ENCODE measurements at places on chromosomes 13 and 19.

DNA sequence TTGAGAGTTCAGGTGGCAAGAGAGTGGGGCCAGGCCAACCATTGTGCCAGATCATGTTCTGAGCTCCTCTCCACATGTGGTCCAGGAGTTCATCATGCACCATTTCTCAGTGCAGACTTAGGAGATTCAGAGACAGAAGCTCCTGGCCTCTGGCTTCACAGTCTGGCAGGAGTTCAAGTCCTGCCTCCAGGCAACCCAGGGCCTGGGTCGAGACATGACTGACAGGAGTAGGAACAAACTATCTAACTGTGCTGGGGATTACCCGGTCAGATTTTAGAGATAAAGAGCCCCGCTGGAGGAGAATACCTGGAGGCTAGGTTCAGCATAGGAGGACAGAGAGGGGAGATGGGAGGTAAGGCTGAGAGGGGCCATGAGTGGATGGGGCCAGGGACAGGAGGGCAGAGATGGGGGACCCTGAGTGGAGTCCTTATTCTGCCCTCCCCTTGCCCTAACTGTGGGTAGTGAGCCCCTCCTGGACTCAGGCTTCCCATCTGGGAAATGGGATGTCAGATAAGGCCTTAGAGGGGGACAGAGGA is 906 bp upstream of the CYP4F11 start:
- no peak for DNase-seq

DNA sequence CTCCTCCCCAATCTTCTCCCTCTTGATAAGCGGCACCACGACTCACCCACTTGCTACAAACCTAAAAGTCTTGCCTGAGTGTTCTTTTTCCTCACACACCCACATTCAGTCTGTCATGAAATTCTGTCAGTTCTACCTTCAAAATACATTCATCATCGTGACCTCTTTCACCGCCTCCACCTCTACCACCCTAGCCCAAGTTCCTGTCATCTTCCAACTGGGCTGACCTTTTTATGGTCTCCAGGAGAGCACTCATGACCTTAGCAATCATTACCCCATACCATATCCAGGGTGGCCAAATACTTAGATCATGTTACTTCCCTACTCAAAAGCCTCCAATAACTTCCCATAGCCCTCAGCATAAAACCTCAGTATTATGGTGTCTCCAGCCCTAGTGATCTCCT is 110.4 kb upstream of the TSC22D1 start:
- no peak for DNase-seq

DNA sequence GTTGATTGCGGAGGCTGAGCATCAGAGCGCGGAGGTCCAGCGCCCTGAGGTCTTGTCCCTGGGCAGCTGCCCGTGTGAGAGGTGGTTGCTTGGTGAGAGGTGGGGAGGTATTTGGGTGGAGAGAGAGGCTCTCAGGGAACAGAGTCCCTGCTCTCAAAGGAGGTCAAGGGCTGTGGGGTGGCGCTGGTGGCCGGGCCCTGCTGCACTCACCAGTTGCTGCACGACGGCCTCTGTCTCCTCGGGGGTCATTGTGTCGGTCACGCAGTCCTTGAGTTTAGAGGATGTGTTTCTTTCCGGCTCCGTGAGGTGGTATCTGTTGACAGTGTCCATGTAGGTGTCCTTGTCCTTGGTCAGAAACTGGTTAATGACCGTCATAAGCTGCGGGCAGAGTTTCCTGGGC is 95.5 kb downstream of the WTIP start:
- no peak for DNase-seq

DNA sequence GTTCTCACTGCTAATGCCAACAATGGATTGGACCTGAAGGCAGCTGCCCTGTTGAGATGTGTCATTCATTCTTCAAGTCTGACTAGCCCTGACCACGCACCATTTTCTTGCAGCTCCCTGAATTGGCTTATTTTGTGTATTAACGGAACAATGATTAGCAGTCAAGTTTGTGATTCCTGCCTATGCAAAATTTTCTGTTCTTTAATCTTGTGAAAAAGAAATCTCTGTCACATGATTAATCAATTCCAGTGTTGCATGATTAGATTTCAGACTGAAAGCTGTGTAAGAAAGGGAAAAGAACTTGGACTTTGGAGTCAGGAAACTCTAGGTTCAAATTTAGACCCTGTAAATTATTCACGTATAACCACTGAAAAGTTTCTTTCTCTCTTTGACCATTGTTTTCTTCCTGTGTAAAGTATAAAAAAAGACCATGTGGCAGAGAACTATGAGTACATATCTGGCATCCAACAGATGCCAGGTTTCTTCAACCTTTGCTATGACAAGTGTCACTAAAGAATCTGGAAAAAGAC is 64.5 kb upstream of the SLC10A2 start:
- DNase-seq = no peak

DNA sequence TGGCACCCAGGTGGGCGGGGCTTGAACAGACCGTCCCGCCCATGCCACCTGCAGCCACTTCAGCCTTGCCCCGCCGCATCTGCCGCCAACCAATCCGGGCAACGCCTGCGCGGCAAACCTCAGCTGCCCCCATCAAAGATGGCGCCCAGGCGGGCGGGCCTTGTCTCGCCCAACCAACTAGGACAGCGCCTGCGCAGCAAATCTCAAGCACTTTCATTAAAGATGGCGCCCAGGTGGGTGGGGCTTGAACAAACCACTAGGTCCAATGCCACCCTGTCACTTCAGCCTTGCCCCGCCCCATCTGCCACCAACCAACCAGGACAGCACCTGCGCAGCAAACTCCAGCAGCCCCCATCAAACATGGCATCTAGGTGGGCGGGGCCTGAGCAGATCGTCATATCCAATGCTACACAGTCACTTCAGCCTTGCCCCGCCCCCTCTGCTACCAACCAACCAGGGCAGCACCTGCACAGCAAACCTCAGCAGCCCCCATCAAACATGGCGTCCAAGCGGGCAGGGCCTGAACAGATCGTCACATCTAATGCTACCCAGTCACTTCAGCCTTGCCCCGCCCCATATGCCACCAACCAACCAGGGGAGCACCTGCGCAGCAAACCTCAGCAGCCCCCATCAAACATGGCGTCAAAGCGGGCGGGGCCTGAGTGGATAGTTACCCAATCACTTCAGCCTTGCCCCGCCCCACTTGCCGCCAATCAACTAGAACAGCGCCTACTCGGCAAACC is 1.4 kb downstream of the PEG3 start:
- no peak for DNase-seq

- no peak for DNase-seq
Measured at GRCh38 chr13:35016362-35017112, 74.5 kb downstream of the NBEA start.

DNA sequence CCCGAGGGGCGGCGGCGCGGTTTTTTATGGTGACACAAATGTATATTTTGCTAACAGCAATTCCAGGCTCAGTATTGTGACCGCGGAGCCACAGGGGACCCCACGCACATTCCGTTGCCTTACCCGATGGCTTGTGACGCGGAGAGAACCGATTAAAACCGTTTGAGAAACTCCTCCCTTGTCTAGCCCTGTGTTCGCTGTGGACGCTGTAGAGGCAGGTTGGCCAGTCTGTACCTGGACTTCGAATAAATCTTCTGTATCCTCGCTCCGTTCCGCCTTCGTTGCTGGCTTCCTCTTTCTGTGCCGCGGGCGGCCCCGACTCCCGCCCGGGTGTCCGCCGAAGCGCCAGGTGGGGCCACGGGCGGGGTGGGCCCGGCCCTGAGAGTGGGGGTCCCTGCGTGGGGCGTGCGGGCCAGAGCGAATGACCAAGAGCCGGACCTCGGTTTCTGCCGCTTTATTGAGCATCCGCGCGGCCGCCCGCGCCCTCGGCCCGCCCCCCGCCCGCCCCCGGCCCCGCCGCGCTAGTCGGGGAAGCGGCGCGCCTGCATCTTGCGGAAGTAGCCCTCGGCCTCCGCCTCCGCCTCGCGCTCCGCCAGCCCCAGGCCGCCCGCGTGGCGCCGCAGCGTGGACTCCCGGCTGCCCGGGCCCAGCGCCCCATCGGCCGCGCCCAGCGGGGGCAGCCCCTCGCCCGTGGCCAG is 9.6 kb downstream of the PLPPR3 start:
- DNase-seq = no peak

DNA sequence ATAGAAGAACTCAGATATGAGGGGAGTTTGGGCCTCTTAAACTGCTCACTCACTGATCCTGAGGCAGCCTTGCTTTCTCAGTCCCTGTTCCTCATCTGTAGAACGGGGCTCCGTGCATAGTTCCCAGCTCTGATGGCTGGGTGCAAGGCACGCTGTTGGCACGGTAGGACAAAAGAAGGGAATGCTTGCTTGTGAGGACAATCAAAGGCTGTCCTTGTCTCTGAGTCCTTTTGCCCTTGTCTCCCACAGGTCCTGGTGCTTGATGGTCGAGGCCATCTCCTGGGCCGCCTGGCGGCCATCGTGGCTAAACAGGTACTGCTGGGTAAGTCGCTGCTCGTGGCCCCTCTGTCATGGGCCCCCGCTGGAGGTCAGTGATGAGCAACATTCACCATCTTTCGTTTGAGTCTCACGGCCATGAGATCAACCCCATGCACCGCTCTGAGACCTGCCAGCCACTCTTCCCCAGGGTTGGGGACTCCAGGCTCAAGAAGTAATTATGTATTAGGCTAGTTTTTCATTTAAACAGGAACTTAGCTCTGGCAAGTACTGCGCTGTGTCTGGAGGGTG is 2.3 kb downstream of the RPL13A start:
- peak; percentile 65 for DNase-seq

DNA sequence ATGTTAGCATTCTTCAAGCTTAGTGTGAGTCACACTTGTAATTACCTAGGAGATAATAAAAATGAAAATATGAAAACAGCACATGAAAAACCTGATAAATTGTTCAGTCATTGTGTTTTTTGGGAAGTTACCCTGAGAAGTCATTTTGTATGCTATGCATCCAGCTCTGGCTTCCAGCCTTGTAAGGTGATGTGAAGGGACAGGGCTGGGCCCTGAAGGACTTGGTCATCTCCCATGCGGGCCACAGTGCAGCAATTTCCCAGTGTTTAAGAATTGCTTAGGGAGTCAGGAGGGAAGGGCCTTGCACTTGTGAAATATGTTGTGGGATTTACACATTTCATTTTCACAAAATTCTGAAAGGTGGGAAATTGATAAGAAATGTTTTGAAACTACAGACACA is 41.3 kb downstream of the ARHGEF7 start:
- DNase-seq = no peak

- DNase-seq = peak; percentile 95
Measured at GRCh38 chr19:55005684-55006488, 32.2 kb downstream of the GP6 start.

DNA sequence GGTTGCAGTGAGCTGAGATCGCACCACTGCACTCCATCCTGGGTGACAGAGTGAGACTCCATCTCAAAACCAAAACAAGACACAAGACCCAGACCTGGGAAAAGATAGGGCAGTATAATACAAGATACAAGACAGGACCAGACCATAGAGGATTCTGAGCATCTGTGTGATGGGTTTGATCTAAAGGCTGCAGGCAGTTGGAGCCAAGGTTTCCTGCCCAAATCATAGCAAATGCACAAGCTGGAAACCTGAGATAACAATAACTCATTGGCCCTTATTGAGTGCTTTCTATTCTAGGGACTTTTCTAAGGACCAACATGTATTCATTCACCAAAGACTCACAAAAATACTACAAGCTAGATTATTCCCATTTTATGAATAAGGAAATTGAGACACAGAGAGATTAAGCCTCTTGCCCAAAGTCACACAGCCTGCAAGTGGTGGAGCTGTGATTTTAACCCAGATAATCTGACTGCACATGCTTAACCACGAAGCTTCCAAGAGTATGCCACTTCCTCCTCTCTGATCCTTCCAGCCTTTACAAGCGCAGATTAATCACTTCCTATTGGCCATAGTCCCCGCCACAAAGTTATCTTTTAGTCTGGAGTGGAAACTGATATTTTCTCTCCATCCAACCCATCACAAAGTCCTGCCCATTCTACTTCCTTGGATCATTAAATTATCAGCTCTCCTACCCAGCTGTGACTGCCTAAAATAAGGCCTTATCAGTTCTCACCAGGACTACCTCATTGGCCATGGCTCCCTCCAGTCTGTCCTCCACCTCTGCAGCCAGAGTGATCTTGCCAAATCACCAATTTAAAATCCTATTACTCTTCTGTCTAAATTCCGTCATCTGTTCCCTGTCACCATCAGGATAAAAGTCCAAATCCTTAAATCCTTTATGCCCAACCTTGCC is 147.2 kb downstream of the FLT1 start:
- no peak for DNase-seq

DNA sequence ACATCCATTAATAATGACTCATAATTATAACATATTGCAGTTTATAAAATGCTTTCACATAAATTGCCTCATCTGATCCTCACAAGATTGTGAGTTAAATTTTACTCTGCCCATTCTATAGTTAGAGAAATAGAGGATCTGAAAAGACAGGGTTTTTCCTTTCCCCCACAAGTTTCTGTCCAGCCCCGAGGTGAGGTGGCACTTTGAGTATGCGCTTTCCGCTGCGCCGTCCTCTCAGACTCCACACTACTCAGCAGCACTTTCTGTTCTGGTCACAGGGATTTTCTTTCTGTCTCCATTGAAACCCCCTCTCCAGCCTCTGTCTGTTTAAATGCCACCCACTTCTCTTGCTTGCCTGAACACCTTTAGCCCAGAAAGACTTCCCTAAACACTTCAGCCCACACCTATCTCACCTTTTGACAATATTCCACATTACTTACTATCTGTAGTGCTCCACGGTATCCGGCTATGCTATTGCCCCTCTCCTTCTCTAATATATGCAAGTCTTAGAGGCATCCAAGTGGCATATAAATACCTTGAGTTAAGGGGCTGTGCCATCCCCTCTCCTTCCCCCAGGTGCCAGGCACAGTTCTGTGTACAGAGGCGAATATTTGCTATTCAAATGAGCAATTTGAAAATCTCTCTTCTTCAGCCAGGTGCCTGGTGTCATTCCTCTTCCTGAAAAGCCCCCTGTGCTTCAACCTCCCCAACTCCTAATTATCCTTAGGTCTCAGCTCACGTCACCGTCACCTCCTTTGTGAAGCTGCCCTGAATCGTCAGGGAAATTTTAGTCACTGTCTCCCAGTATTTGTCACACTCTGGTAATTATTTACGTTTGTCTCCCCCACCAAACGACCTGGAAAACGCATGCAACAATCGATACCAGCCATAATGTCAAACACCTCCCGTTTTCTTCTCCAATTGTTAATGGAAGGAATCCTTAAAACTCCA is 268.7 kb downstream of the NHLRC3 start:
- DNase-seq = no peak

DNA sequence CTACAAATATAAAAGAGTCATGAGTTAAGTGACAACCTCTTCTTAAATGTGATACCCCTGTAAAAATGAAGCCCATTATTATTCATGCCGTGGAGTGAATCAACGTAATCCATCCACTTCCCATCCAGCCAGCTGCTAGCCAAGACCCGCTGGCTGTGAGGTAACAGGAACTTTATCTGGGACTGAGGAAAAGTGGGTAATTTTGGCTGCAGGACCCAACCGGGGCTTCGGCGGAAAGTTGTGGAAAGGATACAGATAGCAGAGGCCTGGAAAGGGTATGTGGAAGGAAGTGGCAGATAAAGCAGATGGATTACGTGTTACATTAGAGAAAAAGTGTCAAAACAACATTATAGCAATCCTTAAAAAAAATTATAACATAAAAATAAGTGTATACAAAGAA is 48.3 kb downstream of the SLC7A1 start:
- DNase-seq = no peak

- DNase-seq = no peak
Measured at GRCh38 chr13:94464771-94465170, 14.7 kb downstream of the DCT start.
